ENCODE measurements at places on chromosomes 13 and 19.

DNA sequence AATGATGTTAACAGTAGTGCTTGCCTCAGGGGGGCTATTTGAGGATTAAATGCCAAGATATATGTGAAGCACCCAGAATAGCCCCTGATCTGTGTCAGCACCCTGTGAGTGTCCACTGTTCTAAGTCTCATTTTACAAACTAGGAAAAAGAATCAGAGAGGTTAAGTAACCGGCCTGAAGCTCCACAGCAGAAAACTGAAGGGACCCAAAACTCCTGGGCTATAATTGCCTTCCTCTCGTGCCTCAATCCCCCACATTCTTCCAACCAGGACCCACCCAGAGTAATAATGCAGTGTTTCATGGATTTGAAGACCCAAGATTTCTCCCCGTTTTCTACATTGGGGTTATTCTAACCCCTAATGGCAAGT lies 2.3 kb downstream of the PVR start:
- no peak for DNase-seq

DNA sequence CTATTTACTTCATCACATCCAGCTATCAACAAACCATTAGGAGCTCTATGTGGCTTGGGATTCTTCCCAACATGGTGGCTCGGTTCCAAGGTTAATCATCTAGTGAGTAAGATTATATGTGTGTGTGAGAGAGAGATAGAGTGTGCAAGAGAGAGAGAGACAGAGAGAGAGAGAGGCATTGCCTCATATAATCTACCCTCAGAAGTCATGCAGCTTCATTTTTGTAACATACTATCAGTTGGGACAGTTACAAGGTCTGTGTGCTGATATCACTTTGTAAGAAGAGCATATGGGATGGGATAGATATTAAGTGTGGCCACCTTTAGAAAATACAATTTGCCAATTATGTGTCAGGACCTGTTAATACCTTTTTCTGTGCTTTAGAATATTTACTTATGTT lies 104.1 kb downstream of the NDFIP2 start:
- no peak for DNase-seq

- DNase-seq = no peak
Observed at GRCh38 chr19:38411041-38411712, 8.3 kb downstream of the FAM98C start.

DNA sequence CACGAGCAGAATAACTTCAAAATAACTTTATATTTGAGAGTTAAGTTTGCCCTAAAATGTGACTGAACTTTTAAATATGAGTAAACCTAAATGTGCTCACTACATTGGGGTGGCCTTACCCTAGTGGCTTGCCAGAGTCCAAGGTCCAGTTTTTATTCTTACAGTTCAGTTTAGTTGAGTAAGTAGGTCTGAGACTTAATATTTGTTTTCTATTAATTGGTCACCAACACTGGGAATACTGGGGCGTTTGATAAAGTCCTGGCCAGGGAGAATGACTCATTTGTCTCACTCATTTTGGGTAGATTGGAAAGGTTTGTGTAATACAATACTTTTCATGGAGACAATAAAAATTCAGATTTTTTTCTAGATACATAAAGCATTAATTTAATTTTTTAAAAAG lies 127.8 kb upstream of the SPATA13 start:
- DNase-seq = no peak

DNA sequence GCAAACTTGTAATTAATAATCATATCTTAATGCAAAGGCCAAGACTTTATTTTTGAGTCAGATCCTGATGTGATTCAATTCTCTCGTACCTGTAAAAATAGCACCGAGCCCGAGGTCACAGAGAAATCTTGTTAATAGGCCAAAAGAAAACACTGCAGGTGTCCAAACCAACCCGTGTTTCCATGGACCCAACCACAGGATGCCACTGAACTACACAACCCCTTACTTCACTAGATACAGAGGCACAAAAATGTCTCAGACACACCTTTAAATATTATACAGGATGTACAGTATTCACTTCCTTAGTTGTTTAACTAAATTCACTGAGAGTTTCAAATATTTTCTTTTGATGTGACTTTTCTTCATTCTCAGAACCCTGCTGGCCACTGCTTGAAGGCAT lies 530.9 kb downstream of the MYO16 start:
- DNase-seq = no peak

DNA sequence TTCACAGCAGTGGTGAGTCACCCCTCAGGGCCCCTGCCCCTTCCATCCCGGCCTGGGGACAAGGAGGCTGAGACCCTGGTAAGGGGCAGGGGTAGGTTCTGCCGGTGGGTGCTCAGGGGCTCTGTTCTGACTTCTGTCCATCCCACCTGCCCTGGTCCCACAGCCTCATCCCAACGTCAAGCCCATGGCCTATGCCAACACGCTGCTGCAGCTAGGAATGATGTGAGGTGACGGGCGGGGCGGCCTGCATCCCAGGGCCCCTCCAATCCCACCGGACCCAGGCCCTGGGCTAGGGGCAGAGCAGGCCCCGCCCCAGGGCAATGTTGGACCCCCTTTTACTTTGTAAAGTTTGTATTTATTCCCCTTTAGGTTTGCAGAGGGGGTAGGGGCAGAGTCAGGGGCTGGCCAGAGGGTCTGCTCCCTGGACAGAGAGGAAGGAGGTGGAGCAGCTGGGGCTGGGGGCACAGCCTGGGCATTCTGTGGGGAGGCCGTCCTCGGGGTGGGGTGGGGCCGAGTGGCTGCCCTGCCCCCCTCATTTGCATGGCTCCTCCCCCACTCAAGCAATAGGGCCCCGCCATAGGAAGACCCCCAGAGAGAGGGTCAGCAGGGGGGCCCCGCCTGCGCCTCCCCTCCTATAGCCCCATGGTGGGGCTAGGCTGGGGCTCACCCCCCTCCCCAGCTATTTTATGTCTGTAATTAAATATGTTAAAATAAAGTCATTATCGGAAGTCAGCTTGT lies 23.1 kb downstream of the CCDC8 start:
- DNase-seq = no peak

- no peak for DNase-seq
Observed at GRCh38 chr13:50451609-50452008, 391.9 kb downstream of the DLEU7 start.

DNA sequence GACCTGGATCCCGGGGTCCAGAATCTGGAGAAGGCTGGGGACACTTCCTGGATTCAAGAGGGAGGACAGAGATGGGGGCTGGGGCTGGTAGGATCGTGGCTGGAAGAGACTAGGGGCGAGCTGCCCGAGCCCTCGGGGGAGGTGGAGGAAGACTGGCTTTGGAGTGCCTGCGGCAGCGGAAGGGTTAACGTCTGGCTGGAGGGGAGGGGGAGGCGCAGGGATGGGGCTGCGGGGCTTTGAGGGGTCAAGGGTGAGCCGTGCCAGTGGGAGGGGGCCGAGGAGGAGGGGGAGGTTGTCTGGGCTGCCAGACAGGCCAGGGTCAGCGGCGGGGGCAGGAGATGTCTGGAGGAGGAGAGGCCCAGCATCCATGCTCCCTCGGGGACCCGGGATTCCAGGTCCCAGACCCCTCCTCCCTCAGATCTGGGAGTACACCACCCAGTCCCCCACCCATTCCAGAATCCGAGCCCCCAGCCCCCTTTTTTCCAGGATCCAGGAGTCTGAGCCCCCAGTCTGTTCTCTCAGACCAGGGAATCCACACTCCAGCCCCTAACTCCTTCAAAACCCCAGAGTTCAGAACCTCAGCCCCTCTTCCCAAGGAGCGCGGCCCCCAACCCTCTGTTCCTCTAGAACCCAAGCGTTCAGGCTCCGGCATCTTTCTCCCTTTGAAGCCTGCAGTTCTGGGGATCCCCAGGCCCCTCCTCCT lies 3.2 kb upstream of the SPACA6 start:
- DNase-seq = peak; percentile 47

DNA sequence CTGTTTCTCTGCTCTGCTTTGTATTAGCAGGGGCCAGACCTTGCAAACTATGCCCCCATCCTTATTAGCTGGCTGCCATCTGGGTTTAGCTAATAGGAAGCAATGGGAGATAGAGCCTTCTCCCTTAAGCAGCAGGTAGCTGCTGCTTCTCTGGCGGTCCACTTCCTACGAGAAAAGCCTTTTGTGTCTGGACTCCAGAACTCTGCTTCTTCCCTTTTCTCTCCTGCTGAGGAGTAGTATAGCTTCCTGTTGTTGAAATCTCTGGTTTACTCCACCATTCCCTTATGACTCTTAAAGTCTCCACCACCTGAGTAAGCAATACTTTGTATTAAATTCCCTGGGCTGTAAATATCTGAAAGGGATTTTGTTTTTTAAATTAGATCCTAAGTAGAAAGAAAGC lies 147.1 kb downstream of the DNAJC15 start:
- no peak for DNase-seq

GRCh38 chr13:20831933-20832332 lies 58.2 kb upstream of the EEF1AKMT1 start:
- DNase-seq = no peak

GRCh38 chr19:4007836-4008539 lies 452 bp downstream of the PIAS4 start:
- peak; percentile 48 for DNase-seq

DNA sequence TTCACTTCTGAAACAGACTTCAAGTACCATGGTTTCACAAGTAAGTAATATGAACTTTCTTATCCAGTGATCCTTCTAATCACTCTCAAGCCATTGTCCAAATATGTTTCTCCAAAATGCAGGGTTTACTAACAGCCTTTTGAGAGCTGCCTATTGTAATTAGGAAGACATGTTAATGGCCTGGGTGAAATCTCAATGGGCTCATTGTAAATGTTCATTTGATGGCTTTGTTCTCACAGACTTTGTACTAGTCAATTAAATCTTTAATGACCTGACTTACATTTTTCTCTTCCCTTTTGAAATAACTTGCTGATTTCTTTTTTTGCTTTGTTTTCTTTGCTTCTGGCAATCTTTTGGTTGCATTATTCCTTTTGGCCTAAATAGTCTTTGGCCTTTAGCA lies 444.8 kb downstream of the LIG4 start:
- DNase-seq = no peak

- DNase-seq = no peak
Observed at GRCh38 chr13:100951016-100951415, 276.4 kb upstream of the TMTC4 start.

DNA sequence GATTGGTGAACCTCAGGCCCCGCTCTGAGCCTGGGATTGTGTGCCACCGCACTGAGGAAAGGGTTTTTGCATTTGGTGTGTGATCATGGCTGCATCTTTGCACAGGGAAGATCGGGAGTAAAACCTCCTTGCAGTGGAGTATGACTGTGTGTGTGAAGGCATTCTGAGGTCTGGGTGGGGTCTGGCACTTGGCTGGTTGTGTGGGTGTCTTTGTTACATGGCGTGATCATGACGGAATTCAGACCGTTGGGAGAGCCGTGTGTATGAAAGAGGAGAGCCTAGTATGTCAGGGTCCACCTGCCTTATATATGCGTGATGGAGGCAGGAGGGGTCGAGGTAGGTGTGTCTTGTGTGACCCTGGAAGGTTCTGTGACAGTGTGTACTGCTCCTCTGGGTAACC lies 740 bp upstream of the BEST2 start:
- DNase-seq = no peak

DNA sequence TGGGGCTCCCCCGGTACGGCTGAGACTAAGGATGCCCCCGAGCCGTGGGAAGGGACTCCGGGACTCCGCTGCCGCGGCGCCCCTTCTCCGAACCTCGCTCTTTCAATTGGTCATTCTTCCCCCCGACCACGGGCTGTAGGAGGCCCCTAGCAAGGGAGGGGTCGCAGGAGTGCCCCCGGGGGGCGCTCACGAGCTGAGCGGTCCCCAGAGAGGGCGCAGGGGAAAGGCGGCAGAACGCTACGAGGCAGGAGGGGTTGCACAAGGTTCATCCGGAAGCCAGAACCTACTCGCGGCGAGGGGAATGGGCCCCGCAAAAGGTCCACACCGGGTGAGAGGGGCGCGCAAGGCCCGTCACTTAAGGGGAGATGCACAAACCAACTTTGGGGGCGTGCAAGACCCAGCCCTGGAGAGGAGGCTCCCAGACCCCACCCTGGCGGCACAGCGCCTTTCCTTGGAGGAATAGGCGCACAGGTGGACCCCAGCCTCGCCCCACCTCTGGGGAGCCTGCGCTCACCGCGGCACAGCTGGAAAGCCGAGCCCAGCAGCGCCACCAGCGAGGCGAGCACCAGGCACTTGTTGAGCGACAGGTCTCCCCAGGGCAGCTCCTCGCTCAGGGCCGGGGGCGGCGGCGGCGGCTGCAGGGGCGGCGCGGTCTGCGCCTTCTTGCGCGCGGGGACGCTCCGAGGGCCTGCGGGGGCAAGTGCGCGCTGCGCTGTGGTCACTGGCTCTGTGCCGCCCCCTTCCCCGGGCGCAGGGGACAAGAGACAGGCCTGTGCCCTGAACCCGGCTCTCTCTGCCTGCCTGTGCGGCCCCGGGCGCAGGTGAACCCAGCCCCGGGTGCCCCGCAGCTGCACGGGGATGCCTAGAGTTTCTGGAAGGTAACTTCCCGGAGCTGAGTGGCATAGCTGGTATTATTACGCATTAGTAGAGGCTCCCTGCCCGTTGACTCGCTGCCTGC lies 2.8 kb downstream of the JSRP1 start:
- DNase-seq = no peak
